Astrocyte of the spinal cord (primary cell): ENCODE measurements at places on chromosomes 7 and 10.

DNA sequence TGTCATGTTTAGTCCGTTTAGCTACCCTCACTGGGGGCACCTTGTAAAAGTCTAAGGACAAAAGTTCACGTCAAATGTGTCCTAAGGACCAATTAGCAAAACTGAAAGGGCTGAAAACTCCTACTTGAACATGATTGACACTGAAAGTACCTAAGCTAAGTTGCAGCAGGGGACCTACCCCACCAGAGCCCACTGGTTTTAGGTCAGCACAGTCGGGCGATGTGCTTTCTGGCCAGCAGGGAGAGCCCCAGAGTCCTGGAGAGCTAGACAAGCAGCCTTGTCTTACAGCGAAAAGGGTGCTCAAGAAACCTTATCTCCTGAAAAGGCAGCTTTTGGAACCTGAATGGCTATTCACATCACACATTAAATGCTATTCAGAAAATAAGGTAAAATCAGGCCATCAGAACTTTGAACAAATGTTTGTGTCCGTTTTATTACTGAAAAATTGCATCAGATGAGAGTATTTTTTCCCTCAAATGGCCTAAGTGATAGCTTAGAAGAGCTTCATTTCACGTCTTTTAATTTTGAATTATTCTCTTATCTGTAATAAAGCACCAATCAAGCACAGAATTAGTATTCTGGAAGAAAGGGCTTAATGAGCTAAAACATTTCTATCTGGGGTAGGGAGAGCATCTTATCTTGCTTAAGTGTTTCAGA lies 52.2 kb upstream of the MKI67 start:
- DNase-seq: no peak

DNA sequence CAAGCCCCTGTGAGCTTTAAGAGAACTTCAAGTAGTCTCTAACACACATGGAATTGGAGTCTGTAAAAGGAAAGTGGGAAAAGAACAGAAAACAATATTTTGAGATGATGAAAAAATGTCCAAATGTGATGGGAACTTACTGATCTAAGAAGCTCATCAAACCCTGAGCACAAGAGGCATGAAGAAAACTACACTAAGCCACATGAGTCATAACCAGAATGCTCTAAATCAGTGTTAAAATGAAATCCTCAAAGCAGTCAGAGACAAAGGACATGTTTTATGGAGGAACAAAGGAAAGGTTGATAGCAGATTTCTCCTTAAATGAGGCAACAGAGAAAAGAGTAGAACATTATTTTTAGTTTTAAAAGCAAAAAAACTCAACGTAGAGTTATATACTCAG lies 37.2 kb downstream of the ZNF33A start:
- DNase-seq: no peak

DNA sequence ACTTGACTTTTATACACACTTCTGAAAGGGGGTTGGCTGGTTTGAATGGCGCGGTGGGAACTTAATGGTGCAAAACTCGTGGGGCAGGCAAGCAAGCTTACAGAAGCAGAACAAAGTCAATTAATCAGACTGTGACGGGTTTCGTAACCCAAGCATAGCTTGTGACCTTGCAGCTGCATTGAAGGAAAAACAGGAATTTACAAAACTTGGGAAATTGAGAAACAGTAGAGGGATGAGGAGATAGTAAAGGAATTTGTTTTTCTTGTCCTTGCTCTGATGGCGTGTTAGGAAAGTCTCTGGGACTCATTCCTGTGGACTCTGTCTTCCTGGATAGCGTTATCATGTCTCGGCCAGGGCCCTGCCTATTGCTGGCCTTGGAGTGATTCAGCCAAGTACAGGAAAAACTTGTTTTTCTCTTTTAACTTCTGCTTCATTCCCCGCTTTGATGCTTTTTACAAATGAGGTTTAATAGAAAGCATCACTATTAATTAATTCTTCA lies 220.0 kb upstream of the KCND2 start:
- DNase-seq: peak; percentile 50

DNA sequence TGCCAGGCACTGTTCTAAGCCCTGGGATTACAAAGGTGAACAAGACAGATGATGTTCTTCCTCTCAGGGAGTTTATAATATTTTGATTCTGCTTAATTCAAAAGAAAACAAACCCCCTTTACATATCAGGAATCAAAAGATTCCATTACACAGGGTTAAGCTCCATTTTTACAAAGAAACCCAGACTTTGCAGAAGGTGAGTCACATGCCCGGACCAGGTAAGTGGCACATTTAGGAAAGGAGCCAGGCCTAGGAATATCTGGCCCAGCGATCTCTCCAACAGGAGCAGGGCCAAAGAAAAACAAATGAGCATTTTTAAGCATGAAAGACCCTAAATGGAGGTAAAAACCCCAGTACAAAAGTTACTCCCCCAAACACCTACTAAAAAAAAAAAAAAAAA lies 1.1 kb downstream of the STN1 start:
- no peak for DNase-seq

DNA sequence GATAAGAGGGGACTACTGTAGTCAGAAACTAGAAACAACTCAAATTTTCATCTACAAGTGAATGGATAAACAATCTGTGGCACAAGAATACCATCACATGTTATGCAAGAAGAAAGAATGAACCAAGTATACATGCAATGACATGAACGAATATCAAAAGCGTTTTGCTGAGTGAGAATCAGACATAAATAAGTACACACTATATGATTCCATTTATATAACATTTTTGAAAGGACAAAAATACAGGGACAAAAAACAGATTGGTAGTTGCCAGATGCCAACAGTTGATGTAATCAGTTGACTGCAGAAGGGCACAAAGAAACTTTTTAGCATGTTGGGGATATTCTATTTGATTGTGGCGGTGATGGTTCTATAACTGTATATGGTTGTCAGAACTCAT lies 33.6 kb downstream of the CTNNA3 start:
- DNase-seq: no peak
